ENCODE measurements at places on chromosomes 2 and 18. TPM values are rescaled to one million over a fixed set of nuclear protein-coding genes. Genes with fewer than 3 reads are reported as not detected.

The GMPPA gene
- total RNA-seq, result 55.3 TPM

The SOS1 gene
- total RNA-seq, result 33.3 TPM

The SANBR gene
- 13.7 TPM for total RNA-seq

The ELOA2 gene
- not detected for total RNA-seq

The GAD1 gene
- 4.7 TPM for total RNA-seq

The ASIC4 gene
- 0.70 TPM for total RNA-seq

The REG1B gene
- not detected for total RNA-seq

The DHRS9 gene
- not detected for total RNA-seq

The SNORC gene
- total RNA-seq, result 3.1 TPM

Measured in astrocyte (in vitro differentiated cells and primary cell).